ENCODE measurements at places on chromosomes 6 and 20.

- DNase-seq: peak; percentile 17
These were observed 102.6 kb downstream of the KIF13A start for GRCh38 chr6:17884498-17885478.

DNA sequence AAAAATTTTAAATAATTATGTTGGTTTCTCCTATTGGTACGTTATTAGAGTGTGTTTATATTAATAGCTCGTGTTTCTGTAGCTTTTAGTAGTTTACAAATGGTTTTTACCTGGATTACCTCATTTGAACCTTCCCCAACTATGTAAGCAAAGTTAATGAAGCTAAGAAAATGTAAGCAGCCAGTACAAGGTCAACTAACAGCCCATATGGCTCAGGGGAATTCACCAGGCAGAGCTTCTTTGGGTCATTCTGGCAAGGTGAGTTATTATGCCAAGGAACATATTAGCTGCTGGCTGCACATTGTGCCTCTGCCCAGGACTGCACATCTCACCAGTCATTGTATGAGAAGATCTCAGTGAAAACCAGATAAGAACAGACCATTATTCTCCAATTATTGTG, 27.0 kb upstream of the MARCKS start:
- no peak for DNase-seq

DNA sequence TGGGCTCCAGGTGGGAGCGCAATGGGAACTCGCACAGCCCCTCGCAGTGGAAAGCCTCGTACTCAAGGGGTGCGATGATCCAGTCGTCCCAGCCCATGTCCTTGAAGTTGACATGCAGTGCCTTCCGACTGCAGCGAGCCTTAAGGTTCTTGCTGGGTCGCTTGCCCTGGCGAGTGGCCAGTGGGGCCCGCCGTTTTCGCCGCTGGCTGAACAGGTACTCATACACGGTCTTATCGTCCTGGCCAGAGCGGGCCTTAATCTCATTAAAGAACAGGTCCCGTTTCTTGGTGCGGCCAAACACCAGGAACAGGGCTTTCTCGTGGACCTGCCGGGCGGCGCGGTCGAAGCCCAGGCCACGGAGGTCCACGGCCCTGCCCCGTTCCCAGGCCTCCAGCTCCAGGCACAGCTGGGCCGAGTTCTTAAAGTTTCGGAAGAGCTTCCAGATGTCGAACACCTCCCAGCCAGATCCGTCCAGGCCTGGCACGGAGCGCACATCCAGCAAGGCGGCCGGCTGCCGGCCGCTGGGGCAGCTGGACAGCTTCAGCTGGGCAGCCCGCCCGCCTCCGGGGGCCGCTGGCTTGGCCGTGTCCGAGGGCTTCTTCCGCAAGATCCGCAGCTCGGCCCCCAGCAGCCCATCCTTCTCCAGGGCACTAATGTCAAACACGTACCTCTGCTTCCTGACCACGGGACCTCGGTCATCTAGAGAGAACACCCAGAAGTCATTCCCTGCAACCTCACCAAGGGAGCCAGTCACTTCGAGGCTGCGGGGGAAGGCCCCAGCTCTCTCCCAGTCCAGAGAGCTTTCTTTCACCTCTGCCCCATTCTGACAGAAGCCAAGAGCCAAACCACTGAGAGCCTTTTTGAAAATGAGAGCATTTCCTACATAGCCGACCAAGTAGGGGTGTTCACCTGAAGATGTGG, 3.7 kb downstream of the GDF5 start:
- DNase-seq: no peak

DNA sequence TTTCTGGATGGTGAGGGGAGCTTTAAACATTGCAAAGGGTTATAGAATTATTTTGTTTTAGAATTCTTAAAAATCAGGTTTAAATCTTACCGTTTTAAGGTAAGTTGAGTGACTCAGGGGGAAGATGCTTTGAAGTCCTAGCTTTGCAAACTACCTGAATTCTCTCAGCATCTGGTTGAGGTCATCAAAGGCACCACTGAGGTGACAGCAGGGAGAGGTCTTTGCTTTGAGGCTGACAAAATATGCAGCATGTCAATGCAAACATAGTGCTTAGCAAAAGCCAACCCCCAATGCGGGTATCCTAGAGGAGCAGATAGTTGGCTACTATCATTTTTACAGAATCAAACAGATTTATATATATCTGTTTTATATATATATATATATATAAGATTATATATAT, 219.5 kb downstream of the SLC24A3 start:
- no peak for DNase-seq

DNA sequence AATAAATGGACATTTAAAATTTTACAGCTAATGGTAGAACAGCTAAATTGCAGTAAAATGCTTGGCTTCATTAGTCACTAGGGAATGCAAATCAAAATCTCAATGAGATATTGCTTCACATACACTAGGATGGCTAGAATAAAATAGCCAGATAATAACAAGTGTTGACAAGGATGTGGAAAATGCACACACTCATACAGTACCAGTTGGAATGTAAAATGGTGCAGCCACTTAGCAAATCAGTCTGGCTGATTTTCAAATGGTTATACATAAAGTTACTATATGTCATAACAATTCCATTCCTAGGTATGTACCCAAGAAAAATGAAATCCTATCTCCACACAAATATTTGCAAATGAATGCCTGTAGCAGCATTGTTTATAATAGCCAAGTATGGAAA, 452.1 kb downstream of the HDGFL1 start:
- no peak for DNase-seq

GRCh38 chr6:158270389-158271127, 41.7 kb upstream of the TULP4 start:
- no peak for DNase-seq

DNA sequence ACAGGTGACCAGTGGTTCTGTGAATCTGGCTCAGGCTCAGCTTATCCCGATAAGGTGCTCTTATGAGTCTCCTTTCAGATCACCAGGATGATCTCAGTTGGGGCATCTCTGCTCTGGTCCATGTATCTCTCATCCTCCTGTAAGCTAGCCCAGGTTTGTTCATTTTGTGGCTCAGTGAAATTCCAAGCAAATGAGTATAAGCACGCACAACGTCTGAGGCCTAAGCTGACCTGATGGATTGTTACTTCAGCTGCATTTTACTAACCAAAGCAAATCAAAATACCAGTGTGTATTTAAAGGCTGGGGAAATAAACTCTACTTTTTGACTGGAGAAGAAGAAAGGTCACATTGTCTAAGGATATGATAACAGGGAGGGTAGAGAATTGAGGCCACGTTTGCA, 551.0 kb upstream of the BTBD3 start:
- DNase-seq: peak; percentile 79

DNA sequence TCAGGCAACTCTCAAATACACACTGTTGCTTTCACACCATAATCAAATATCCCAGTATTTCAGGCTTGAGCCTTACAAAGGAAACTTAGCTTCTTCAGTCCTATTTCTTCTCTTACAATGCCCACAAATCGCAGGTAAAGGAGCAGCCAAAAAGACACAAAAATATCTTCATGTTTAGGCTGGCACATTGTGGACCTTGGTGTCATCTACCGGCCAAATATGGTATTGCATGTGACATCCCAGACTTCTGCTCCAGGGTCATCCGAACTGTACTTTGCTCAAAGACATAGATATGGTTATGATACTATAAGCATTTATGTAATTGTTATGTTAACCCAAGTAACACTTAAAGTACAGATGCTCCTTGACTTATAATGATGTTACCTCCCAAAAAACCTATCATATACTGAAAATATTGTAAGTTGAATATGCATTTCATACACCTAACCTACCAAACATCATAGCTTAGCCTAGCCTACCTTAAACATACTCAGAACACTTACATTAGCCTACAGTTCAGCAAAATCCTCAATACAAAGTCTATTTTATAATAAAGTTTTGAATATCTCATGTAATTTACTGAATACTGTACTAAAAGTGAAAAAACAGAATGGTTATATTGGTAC, 4.6 kb downstream of the OR2H2 start:
- peak; percentile 37 for DNase-seq

GRCh38 chr6:56618050-56618449, 24.6 kb downstream of the DST start:
- no peak for DNase-seq

DNA sequence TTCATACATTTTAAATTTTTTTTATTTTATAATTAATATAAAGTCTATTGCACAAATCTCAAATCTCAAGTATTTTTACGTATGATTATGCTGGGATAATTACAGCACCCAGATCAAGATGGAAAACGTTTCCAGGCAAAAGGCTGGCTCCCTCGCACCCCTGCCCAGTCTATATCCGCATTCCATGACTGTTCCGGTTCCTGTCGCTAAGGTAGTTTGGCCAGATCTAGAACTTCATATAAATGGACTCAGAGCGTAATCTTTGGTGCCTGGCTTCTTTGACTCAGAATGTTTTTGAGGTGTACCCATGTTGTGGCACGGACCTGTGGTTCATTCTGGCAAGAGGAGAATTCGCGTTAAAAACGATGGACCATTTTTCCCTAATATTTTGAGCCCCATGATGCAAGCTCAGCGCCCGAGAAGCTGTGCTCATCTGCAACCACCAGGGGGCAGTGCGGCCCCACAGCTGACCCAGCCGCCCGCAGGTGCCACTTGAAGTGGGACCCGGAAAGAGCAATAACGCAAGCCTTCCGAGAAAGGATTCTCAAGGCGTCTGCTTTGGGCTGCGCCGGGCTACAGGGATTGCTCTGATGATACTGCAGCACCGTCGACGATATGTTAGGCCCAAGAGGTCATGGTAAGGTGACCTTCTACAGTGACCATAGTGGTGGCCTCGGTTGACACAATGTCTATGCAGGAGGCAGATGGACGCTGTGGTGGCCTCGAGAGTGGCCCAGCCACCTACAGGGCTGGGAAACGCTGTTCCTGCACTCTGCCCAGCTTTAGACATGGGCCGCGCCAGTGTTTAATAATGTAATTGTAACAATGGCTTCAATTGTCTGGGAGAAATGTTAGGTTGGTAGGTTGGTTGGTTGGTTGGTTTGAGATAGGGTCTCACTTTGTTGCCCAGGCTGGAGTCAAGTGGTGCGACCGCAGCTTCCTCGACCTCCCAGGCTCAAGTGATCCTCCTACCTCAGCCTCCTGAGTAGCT, 160.1 kb downstream of the ZMYND8 start:
- DNase-seq: peak; percentile 47

DNA sequence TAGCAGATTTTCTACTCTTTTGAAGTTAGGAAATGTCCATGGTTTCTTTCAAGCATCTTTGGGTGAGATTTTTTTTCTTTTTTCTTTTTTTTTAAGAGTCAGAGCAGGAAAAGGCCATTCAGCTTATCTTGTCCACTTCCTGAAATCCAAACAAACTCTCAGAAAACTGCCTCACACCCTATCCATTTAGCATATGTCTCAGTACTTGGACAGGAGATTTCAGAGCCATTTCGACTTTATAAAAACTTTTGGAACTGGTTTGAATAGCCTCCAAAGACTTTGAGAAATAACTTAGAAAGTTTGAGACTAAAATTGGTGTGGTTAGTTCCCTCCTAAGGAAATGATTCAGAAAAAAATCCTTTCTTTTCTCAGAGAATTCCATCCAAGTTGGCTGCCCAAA, 125.1 kb downstream of the MYLK4 start:
- DNase-seq: no peak

GRCh38 chr20:53672484-53673129, 79.0 kb upstream of the ZNF217 start:
- peak; percentile 10 for DNase-seq

- peak; percentile 31 for DNase-seq
These were observed 406.7 kb downstream of the CD83 start for GRCh38 chr6:14524319-14524718.

GRCh38 chr20:32062776-32063170, 10.7 kb downstream of the HCK start:
- no peak for DNase-seq

- no peak for DNase-seq
These were observed 31.1 kb downstream of the SERPINB6 start for GRCh38 chr6:2940010-2940850.

- peak; percentile 40 for DNase-seq
These were observed 3.1 kb downstream of the MYL9 start for GRCh38 chr20:36544134-36545018.

- DNase-seq: no peak
These were observed 285.1 kb downstream of the BMP7 start for GRCh38 chr20:56981301-56981700.

DNA sequence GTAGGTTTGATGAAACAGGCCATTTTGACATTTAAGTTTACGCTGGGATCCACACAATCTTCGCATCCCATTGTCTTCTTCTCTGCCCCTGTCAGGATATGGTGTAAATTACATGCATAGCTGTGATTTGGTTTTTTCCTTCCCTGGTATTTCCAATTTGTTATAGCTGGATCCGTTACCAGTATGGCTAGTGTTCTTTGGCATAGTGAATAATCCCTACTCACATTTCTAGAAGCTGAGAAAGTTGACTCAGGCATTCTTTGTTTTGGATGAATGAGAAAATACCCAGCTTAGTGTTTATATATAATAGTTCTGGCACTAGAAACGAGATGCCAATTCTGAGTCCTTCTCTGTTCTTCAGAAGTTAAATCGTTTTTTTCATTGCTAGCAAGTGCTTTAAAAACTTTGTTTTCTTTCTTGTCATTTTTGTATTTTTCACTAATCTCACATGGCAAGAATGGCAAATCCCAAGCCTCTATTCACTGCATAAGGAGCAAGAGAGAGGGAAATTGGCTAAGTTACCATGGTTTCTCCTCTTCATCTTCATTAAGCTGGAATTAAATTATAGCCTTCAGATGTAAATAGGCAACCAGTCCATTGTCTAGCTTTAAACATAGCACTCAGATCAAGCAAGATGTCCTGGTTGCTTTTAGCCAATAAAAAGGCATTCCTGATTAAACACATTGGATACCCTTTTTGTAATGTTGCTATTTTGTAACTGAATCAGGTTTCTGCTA, 91.9 kb upstream of the LAMP5 start:
- DNase-seq: no peak

GRCh38 chr6:41917528-41917927, 3.4 kb downstream of the MED20 start:
- peak; percentile 88 for DNase-seq
